ENCODE measurements at places on chromosomes 12 and 14. TPM values are rescaled to one million over a fixed set of nuclear protein-coding genes. Genes with fewer than 3 reads are reported as not detected.

The HOXC4 gene
- polyA plus RNA-seq: 46.7 TPM

The MGP gene
- polyA plus RNA-seq: 27.4 TPM

The MYF5 gene
- 0.18 TPM for polyA plus RNA-seq

The NR4A1 gene
- 9.5 TPM for polyA plus RNA-seq

The RDH11 gene
- polyA plus RNA-seq: 122 TPM

The LRRIQ1 gene
- polyA plus RNA-seq: 31.7 TPM

The CSAD gene
- 36.9 TPM for polyA plus RNA-seq

The KRT81 gene
- not detected for polyA plus RNA-seq

The PROX2 gene
- 3.3 TPM for polyA plus RNA-seq

The LALBA gene
- not detected for polyA plus RNA-seq

The SLC6A12 gene
- polyA plus RNA-seq: 19.1 TPM

The DNAH10 gene
- polyA plus RNA-seq: 7.5 TPM

The LMO3 gene
- 1.6 TPM for polyA plus RNA-seq

The TPPP2 gene
- polyA plus RNA-seq: 4.0 TPM

The KICS2 gene
- 5.3 TPM for polyA plus RNA-seq

GRCh38 chr12:120801146-120801545, 75.5 kb downstream of the ACADS start:
- no peak for DNase-seq

GRCh38 chr12:74646831-74647230, 109.2 kb downstream of the ATXN7L3B start:
- DNase-seq: peak; percentile 0

- no peak for DNase-seq
Measured at GRCh38 chr12:50984586-50985298, 32.4 kb downstream of the HIGD1C start.

GRCh38 chr14:101992708-101993107, 28.3 kb downstream of the DYNC1H1 start:
- DNase-seq: no peak

GRCh38 chr14:69484444-69485314, at the start of gene PLEKHD1:
Gene PLEKHD1, plus strand, starts transcription at chr14:69484728. Its CDS starts 238 bp downstream, at chr14:69484966.
- no peak for DNase-seq

GRCh38 chr12:102992720-102993119, 35.2 kb downstream of the ASCL1 start:
- no peak for DNase-seq

DNA sequence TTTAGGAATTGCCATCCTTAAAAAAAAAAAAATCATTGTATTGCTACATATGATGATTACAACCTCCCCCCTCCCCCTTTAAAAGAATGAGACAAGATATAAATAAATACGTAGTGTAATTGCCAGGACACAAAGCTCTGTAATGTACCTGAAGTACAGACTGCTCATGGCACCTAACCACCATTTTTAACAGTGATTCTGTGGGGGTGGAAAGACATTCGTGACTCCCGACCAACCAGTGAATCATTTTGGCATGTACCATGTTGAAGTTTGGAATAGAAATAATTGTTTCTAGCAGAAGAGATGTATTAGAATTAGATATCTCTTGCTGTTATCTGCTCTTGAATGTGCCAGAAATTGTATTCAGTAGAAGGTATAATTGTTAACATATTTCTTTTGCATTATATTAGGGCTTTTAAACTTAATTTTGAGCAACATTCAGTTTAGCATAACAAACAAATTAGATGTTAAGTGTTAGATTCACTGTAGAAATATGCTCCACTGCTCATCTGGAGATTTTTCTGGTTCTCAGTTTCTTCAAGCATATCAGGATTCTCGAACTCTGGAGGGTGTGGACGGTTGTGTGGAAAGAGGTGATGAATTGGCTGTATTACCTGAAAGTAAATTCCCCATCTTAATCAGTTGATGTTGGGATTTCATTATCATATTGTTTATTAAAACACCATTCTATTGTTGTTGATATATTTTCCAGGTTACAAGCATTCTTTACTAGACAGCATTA, 31.1 kb downstream of the FRS2 start:
- no peak for DNase-seq

DNA sequence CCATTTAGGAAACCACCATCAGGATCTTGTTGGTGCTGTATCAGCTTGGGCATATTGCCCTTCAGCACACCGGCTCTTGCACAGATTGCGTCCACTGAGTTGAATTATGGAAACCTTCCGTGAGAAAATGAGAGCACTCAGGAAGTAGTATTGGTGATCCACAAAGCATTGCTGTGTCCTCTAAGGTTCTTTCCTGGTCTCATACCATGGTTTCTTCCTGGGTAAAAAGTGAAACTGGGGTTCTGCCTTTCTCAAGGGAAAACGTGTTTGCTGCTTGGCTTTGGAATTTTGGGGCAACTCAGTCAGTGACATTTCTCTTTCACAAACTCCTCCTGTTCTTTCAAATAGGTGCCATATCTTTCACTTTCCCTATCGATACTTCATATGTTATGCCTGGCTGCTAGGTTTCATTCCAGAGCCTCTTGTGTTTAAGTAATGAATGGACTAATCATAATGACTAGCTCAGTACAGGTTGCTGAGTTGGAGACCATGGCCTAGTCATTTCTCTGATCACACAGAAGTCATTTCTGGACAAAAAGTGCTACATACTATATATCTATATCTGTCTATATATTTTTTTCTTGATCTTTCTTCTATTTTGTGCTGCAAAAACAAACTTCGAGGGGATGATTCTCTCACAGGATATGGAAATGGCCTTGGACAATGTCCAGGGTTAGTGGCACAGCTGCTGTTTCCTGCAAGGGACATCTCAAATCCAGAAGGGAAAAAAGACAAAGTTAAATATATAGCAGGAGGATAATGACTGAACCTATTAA, 423.4 kb downstream of the ZFP36L1 start:
- DNase-seq: no peak

DNA sequence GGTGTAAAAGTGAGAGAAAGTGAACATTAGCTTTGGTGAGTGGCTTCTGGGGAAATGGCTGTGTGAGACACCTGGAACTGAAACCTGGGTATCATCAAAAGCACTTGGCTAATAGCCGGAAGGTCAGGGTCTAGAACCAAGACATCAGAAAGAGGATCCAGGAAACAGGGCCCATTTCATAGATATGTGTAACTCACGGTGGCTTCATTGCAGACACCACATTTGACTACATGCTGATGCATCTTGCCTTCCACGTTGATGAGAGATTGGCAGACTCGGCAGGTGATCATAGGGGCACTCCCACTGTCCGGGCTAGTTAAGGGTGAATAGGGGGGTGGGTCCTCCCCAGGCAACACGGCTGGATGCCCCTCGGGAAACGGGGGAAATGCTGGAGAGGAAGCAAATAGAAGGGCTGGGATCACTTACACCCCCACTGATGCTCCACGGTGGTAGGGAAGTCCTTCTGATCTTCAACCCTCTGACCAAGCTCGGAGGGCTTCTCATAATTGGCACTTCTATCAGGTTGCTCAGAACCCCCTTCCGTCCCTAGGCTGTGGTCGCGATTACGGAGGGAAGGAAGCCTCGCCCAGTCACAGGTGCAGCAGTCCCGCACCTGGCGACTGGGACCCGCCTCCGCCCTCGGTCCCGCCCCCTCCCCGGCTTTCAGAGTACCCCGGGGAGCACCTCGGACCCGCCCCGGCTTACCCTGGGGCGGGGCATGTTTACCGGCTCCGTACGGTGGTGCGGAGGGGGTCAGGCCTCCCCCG, 593 bp downstream of the PIP4P1 start:
- no peak for DNase-seq

DNA sequence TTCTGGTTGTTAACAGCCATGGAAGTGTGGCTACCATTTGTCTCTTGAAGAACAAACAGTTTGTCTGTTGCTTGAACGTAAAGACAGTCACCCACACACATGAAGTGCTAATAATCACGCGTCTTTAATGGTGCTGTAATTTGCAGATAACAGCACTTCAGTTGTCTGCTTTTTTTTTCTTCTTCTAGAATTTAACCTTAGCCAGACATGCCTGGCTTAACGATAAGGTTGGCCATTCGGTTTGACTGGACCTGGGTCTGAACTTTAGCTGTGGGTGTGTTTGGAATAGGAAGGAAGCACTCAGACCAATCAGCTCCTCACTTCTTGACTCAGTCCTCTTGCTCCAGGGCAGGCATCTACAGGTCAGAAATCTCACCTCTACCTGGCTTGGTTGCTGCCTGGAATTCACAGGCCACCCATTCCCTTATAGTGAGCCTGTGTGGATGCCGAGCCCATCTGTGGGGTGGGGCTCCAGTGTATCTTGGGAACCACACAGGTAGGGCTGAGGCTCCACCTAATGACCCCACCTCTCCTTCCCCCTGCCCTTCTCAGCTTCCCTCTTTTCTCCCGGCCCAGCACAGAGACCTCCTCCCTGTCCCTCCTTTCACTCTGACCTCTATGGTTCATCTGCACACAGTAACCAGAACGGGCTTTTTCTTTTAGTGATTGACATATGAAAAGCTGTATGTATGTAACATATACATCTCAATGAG, 246.4 kb upstream of the PWP1 start:
- DNase-seq: no peak

DNA sequence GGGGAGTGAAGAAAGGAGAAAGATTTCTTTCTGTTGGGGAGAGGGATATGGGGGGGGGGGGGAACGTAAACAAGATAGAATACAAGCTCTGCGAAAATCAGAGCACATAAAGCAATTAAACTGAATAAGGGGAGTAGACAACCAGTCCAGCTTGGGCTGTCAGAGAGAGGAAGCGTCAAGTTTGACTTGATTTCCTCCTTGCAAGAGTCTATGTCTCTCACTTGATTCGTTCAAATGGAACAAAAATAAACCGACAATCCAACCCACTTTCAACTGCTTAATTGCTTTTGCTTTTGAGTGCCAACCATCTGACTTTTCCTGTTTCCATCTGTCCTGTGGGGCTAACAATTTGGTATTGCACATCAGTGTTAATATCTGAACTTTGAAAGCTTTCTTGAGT, 942 bp downstream of the SYT1 start:
- DNase-seq: peak; percentile 11

GRCh38 chr14:49897965-49898364, 5.1 kb downstream of the ARF6 start:
- no peak for DNase-seq

GRCh38 chr12:24155042-24155441, 205.6 kb upstream of the SOX5 start:
- no peak for DNase-seq

GRCh38 chr12:82430541-82431145, 72.3 kb downstream of the METTL25 start:
- no peak for DNase-seq

- DNase-seq: no peak
Measured at GRCh38 chr12:8847435-8847834, 25.0 kb downstream of the A2ML1 start.

GRCh38 chr14:54502602-54503001, 7.1 kb upstream of the CGRRF1 start:
- no peak for DNase-seq

DNA sequence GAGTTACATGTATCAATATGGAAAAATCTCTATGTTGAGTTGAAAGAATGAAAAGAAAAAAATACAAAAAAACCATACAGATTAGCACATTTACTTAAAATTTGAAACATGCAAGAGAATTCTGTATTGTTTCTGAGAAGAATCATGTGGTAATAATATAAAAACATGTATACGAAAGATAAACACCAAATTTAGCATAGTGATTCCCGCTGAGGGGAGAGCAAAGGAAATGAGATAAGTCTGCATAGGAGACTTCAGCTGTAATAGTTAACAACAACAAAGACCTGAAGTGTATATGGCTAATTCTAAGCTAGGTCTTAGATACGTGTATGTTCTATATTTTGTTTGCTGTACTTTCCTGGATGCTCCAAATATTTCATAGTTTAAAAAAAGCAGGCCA, 46.5 kb downstream of the FNTB start:
- DNase-seq: no peak

DNA sequence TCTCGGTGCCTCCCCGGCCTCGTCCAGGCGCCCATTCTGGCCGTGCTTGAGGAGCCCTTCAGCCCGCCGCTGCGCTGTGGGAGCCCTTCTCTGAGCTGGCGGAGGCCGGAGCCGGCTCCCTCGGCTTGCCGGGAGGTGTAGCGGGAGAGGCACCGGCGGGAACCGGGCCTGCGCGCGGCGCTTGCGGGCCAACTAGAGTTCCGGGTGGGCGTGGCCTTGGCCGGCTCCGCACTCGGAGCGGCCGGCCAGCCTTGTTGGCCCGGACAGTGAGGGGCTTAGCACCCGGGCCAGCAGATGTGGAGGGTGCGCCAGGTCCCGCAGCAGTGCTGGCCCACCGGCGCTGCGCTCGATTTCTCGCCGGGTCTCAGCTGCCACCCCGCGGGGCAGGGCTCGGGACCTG, 168.7 kb upstream of the RPL10L start:
- DNase-seq: no peak

GRCh38 chr12:75944097-75944904, 87.3 kb downstream of the PHLDA1 start:
- no peak for DNase-seq

All from renal pelvis (tissue), 12 donors.